ENCODE measurements at places on chromosomes 2 and 18.

DNA sequence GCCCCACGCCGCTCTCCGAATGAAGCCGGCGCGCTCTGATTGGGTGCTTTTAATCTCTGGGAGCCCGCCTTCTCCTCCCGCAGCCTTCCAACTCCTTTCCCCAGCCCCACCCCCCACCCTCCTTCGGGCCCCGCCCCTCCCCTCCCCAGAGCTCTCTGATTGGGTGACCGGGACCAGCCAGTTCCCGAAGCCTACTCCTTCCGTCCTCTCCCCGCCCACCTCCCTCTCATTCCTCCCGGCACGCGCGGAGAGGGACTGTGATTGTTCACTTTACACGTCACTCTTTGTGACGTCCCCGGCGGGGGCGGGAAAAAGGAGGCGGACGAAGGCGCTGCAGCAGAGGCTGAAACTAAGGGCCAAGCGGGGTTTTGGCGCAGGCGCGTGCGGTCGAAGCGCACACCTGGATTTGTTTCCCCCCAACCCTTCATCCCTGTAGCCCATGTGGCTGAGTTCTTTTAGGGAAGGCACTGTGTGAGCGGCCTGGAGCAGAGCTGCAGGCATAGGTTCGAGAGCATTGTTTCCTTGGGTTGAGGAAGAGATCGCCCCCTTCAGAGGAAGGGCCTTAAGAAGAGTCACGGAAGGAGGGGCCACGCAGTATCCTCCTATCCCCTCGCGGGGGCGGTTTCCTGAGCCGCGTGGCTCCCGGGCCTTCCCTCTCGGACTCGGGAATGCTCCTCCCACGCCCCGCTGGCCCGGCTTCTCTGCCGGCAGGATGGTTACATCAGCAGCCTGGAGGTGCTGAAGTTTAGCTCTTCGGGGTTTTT, at the start of gene MEX3C:
TSS of gene MEX3C (minus strand) at position 21 of the 764 bp plus-strand sequence. CDS start 361 bp downstream, outside the sequence.
- peak; percentile 100 for DNase-seq

GRCh38 chr2:102449370-102449974, 23.6 kb upstream of the SLC9A4 start:
- peak; percentile 73 for DNase-seq

- DNase-seq = peak; percentile 11
Observed at GRCh38 chr2:10378189-10378588, 69.9 kb downstream of the ODC1 start.

DNA sequence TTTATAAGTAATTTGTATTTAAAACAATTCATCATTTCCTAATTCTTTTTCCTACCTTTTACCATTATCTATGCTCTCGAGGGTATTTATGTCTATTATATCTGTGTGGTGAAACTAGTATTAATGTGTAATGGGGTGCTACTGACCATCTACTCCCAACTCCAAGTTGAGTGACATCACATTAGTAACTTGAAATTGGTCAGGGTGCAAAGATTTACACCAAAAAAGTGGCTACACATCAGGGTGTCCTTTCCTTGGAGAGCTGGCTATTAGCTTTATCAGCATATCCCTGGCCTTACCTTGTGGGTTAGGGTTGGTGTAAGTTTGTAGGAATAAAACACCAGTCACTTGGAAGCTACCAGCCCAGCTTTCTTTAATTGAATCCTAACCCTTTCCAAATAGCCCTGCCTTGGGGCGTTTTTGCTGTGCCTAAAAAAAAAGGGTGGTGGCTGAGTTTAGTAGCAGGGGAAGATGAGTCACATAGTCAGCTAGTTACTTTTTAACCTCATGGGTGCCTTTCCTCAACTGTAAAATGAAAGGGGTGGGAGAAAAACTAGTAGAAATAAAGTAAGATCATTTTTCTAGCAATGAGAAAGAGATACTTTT, 14.0 kb downstream of the ANXA4 start:
- DNase-seq = no peak

GRCh38 chr2:39283561-39283960, 39.8 kb upstream of the CDKL4 start:
- no peak for DNase-seq

DNA sequence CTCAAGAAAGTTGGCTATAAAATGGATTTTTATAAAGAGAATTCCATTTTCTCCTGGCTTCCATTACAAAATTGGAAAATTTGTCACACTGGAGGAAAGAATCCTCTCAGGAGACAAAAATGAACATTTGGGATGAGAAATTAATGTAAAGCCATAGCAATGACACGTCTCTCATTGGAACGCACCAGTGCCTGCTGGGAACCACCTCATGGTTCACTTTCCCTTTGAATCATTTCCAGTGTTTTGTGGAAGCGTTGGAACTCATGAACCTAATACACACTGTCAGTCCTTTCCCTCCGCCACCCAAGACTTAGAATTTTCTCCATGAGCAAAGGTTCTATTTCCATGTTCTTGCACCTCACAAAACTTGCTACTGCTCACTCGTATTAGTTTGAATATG, 21.0 kb upstream of the NRP2 start:
- no peak for DNase-seq

- no peak for DNase-seq
Observed at GRCh38 chr18:48955830-48956261, 5.1 kb upstream of the SMAD7 start.

DNA sequence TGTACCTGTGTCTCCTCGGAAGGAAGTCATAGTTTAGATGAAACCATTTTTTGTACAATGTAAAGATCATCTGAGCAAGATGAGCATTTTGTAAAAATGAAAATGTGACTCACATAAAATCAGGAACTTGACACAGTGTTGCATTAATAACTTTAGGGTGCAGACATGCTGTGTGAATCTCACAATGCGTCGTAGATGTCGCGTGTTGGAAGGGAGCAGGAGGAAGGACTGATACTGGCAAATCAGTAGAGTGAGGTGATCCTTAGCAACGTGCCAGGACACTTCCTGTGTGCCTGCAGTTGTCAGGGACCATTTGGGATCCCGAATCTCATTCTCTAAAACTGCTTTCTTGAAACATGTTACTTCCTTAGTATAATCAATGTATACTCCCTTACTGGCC, 103.1 kb downstream of the SH3BP4 start:
- no peak for DNase-seq

GRCh38 chr2:212979046-212979612, 172.3 kb downstream of the IKZF2 start:
- DNase-seq = no peak

- DNase-seq = no peak
Observed at GRCh38 chr2:179524809-179525339, 260.2 kb upstream of the SESTD1 start.

- DNase-seq = no peak
Observed at GRCh38 chr2:11719230-11719977, 27.0 kb upstream of the LPIN1 start.

GRCh38 chr2:218983263-218983933, 1.6 kb downstream of the FEV start:
- no peak for DNase-seq

- DNase-seq = no peak
Observed at GRCh38 chr2:32061973-32062861, 1.1 kb upstream of the SPAST start.

DNA sequence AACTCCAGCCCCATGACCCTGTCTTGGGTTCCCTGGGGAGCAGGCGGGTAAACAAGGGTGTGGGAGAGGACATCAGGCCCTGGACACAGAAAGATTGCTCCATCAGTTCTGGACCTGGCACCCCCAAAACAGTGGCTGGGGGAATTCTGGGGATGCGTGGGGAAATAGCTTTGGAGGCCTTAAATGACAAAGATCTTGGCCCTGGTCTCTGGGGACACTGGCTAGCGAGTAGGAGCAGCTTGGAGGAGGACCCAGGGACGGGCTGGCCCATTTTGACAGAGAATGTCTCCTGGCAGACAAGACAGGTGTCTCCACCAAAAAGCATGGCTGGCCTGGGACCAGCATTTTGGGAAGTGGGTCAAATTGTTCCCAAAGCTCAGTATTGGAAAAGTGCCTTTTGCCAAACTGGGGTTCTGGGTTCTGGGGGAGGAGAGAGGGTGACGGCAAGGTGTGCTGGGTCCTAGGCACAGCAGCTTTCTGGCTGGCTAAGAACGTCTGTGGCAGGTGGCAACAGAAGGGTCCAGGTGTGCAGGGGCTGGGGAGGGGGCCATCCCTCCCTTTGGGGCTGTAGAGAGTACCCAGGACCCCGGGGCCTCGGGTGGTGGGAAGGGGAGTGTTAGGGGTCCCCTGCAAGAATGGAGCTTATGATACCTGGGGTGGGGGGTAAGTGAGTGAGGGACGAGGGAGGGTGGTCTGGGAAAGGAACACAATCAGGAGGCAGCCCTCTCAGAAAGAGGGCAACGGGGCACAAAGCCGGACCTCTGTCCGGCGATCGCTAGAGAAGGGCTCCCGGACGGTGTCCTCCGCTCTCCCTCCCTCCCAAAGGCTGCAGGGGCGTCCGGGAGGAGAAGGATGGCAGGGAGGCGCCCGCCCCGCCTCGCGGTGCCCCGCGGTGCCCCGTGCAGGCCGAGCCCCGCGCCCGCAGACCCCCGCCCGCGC, 556 bp downstream of the CYRIA start:
- no peak for DNase-seq

DNA sequence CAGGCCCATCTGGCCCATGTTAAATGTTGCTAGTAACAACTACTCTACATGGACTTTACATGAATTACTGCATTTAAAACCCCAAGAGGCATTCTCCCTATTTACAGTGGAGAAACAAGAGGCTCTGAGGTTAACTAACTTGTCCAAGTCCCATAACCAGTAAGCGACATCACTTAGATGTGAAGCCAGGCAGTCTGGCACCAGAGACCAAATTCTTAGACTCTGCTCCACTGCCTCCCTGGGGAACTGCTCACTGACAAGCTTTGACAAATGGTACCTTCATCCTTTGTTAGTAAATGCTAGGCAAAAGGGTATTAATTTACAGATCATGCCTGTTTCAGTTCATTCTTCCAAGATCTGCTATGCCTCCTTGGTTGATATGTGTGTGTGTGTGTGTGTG, 124.8 kb downstream of the AFF3 start:
- no peak for DNase-seq
